ENCODE measurements at places on chromosomes 3 and 15.

GRCh38 chr15:40762919-40763800, 708 bp upstream of the GCHFR start:
- peak; percentile 71 for DNase-seq

DNA sequence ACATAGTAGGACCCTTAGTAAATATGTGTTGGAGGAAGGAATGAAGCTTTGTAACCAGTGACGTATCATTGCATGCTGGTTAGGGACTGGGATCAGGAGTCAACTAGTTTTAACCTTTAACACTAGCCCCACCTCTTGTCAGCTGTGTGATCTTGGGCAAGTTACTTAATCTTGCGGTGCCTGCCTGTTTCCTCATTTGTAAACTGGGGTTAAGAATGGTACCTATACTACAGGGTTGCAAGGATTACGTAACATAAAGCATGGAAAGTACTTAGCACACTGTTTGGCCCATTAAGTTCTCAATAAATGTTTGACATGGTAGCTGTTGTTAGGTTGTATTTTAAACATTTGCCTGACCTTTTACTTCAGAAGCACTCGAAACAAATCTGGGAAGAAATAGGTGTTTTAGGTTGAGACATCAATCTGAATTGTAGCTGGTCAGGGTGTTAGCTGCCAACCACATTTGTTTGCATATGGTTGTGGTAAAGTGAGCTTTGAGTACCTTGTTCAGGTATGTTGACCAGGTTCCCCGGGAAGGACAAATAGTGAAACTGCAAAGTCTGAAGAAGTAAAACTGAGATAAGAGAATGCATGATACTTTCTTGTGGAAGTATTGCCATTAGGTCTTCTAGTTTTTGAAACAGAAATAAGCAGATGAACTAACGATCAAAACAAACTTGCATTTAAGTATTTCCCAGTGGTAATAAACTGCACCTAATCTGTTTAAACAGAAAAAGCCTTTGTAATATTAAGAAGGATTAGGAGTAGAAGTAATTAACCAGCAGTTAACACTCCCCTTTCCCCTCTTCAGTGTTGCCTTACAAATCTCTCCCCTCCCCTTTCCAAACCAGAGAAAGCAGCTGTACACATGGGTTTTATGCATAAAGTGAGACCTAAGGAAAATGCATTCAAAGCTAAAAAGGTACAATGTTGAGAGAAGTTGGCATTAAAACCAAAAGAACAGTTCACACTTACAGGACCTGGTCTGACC, 25.8 kb upstream of the SCAANT1 start:
- no peak for DNase-seq

DNA sequence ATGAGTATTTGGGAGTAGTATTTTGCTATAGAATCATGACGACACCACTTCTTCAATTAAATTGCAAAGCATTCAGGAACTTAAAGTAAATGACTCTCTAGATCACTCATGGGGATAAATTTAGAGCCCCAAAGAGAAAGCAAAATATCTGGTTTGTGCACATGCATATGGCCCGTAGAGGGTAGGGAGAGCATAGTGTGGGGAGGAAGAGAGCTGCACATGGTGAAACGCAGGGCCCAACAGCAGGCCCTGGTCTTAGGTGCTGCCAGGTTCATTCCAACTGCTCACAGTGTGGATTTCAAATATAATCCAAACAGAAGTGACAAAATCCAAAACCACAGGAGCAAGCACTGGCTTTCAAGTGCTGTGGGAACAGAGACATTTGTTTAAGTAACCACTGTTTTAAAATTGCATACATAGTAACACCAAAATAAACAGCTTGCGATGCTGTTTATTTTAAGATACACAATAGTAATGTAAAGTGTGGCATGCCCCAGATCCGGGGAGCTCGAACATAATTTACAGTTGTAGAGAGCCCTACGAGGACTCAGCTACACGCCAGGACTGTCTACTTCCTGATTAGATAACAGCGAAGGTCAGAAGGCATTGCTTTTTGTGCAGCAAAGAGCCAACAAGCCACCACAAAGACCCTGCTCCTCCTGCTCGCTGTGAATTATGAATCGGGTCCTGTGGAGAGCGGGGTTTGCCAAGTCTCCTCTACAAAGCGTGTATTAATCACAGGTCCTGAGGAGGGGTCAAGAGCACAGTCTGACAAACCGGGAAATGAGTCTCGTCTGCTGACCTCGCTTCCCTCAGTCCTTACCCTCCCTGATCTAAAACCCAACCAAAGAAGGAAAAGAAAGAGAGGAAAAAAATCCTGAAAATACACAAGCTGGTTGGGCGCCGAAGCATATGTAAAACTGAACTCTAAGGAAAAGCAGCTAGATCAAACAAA, 80.6 kb downstream of the MEIS2 start:
- DNase-seq = no peak

- DNase-seq = no peak
Measured at GRCh38 chr15:68508485-68509189, 70.2 kb upstream of the CORO2B start.

DNA sequence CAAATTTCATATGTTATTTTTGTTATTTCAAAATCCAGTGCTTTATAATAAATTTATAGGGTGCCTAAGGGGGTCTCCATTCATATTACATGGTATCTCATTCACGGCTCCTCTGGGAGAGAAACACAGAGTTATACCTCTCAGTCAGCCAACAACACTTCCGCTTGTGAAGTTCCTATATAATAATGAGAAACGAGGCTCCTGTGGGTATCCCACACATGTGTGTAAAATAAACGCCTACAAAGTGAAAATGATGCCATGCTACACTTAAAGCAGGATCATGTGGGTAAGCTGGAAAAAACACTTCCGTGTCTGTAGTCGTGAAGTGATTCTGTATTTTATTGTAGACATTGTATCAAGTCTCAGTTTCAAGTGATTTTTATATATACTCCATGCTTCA, 218.8 kb upstream of the ICE2 start:
- no peak for DNase-seq

DNA sequence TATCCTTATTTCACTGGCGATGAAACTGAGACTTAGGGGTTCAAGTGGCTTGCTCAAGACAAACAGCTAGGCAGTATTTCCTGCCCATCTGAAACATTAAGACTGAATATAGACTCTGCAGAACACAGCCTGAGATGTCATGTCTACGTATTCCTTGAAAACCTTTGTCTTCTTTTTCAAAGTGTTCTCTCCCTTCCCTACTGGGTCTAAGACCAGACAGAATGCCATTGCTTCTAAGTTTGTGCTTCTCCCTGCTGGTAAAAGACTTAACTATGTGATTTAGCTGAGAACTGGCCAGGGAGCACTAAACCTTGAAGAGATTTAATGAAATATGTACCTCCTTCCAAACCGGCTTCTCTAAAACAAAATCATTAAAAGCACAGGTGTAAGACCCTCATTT, 9.9 kb downstream of the BCL6 start:
- DNase-seq = no peak

DNA sequence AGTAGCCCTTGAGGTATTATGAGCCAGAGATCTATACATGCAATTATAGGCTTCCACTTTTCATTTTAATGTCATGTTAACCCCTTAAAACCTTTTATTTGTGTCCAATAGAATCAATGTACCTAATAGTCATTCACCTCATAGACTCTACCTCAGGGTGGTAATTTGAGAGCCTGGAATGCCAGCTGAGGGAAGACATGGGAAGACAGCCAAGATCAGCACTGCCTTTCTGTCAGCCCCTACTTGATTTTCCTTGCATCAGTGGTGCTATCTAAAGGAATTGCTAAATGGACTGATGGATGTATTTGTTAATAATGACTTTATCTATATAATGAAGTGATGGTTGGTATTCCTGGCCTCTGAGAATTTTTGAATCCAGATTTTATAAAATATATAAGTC, 113.3 kb upstream of the GBE1 start:
- no peak for DNase-seq

- no peak for DNase-seq
Measured at GRCh38 chr3:46926039-46926438, 48.5 kb downstream of the PTH1R start.

DNA sequence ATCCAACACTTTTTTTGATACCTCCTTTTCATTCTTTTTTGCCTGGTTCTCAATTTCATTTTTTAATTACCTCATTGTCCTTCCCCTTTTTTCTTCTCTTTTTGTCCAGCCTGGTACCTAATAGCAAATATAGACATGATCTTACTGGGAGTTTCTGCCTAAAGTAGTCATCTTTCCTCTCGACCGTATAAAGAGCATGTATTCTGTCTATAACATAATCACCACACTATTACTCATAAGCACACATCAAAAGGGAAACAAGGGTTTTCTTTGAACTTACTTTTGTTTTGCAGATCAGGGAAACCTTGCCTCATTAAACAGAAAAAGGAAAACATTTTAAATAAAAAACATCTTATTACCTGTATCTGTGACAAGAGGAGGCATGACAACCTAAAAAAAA, 33.0 kb downstream of the FAM98B start:
- no peak for DNase-seq

- DNase-seq = no peak
Measured at GRCh38 chr15:84976746-84977345, 4.8 kb upstream of the PDE8A start.

DNA sequence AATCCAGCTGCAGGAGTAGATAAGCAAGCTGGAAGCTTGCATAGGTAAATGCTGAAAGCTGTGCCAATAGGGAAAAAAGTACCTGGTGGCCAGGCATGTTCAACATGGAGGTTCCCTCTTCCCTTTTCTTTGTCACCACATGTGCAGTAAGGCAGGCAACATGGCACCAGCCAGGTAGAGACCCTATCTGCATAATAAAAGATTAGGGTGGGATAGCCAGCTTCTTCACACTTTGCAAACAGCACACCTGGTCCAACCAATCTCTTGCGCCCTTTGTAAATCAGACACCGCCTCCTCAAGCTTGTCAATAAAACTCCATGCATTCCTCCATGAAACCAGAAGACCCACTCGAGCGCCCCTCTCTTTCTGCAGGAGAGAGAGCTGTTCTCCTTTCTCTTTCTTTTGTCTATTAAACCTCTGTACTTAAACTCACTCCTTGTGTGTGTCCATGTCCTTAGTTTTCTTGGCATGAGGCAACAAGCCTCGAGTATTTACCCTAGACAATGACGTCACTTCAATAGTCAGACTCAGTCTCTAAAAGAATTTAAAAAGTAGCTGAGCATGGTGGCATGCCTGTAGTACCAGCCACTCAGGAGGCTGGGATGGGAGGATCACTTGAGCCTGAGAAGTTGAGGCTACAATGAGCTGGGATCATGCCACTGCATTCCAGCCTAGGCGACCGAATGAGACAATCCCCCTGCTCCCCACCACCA, 256.3 kb downstream of the SCAPER start:
- no peak for DNase-seq

DNA sequence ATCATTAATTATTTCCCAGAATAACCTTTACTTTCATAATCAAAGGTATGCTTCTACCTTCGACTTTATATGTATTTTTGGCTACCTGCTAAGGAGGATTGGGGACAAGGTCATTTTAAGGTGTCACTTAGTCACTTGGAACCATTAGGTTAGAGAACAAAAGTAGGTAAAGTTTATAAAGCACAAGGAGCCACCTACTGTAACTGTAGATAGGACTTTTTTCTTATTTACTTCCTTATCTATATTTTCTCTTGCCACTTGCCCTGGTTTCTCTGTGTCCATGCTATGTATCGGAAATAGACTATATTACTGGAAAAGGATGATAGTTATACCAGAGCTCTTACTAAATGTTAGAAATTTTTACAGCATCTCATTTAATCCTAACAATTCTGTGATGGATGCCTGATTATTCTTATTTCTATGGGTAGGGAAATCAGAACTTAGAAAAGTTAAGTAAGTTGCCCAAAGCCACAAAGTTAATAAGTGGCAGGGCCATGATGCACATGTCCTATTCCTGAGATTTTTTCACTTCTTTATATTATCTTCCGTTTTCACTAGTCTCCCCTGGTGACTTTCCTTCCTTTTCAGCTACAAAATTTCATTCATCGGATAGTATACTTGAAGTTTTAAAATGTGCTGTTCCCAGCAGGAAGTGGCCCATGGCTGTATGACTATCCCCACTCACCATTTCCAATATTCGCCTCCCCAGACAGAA, 132.5 kb downstream of the CMSS1 start:
- no peak for DNase-seq

GRCh38 chr3:181693280-181693679, 18.4 kb upstream of the SOX2 start:
- no peak for DNase-seq

DNA sequence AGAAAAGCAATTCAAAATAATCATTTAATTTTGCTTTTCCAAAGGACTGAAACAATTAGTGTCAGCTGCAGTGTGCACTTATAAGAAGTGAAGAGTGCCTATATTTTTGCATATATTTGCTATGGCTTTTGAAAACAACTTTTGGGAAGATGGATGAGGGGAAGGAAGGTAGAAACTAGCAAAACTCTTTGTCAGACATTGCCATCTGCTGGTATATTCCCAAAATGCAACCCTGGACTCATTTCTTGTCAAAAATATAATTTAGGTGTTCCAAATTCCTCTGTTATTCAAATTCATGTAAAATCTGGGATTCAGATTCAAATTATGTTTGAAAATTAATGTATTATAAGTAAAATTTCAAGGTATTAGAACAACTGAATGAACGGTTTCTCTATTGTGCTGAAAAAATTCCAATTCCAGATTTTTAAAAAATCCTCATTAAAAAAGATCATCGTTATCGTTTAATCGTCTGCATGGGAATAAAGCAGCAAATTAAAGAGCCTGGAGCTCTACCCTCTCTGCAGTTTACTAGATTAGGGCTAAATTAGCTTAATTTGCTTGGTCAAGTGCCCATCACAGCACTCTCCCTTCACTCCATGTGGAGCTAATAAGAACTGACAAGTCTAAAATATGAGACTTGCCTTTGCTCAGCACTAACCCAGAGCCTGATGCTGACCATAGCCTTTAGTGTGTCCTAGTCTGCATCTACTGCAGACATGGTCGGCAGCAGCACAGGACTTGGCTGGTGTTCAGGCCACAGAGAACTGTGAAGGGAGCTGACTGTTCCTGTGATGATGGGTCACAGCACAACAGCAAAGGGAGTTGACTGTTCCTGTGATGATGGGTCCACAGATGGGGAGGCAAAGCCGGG, 67.9 kb upstream of the MITF start:
- no peak for DNase-seq
